ENCODE measurements at places on chromosomes 6 and 20. TPM values are rescaled to one million over a fixed set of nuclear protein-coding genes. Genes with fewer than 3 reads are reported as not detected.
A peak's percentile ranks its signal among the peaks of the same experiment; 100 is the strongest.

Gene MYB
- 3.7 TPM for total RNA-seq

Gene IFT52
- 67.3 TPM for total RNA-seq

Gene OR2B6
- total RNA-seq, result not detected

Gene ZNF335
- 50.5 TPM for total RNA-seq

Gene NCOA6
- total RNA-seq, result 54.4 TPM

Gene SLPI
- total RNA-seq, result 6.9 TPM

Gene OTOR
- not detected for total RNA-seq

Gene SYNDIG1
- total RNA-seq, result 2.8 TPM

DNA sequence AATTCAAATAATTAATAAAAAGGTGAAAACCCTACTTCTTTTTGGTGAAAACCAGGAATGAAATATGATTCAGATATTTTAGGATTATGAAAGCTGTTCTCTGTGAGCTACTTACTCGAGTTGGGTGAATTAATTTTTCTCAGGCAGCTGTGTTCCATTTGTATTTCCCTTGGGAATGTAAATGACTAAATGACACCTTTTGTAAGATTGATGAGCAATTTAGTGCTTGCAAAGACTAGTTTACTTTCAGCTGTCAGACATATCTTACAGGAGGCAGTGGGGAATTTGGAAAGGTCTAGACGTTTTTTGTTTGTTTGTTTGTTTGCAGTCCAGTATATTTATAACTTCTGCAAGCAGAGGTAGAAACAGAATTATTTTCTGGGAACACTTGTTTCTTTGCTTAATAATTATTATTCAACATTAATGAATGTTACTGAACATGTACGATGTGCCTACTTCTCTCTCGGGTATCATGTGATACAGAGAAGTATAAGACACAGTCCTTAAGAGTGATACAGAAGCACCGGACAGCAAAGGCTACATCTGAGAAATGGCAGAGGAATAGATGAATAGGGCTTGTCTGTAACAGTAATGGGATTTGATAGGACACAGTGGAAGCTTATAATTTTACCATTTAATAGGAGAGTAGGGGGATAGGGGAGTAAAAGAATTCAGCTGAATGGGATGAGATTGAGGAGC lies 91.3 kb downstream of the AKAP7 start:
- H3K36me3 ChIP-seq, result no peaks in the 10 kb centered on the region
- DNase-seq, result no peak
- no peak overlapping the region for H3K27ac ChIP-seq
- H3K4me1 ChIP-seq, result no peaks in the 10 kb centered on the region

- no peak for DNase-seq
- no peak overlapping the region for H3K27ac ChIP-seq
- no peak overlapping the region for H3K4me3 ChIP-seq
- H3K27me3 ChIP-seq, result no peaks in the 10 kb centered on the region
- no peaks in the 10 kb centered on the region for H3K36me3 ChIP-seq
Observed at GRCh38 chr6:72832271-72832670, 210.4 kb downstream of the KCNQ5 start.

- no peak for DNase-seq
- no peaks in the 10 kb centered on the region for H3K27me3 ChIP-seq
- no peaks in the 10 kb centered on the region for H3K36me3 ChIP-seq
- H3K4me1 ChIP-seq, result peaks cover 4% of the 10 kb centered on the region
- no peak overlapping the region for H3K4me3 ChIP-seq
Observed at GRCh38 chr6:3884007-3884745, 35.0 kb downstream of the FAM50B start.

DNA sequence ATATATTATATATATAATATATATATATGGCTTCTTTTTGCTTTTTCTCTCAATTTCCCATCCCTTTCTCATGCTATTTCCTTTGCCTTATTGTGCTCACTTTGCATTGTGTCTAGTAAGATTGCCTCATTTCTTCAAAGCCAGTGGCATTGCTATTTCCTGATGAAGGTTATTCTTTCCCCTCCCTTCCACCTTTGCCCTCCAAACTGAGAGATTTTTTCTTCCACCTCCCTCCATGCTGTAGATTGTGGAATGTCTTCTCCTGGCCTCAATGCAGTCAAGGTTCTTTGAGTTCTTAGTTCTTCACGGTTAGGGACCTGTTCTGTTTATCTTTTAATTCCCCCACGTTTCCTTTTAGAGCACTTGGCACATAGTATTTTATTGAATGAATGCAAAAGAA lies 17.2 kb downstream of the SH3BGRL2 start:
- peak overlapping the region; percentile 60 for H3K27ac ChIP-seq
- no peak for DNase-seq
- no peaks in the 10 kb centered on the region for H3K36me3 ChIP-seq
- H3K4me3 ChIP-seq, result no peak overlapping the region
- no peaks in the 10 kb centered on the region for H3K27me3 ChIP-seq
- no peaks in the 10 kb centered on the region for H3K4me1 ChIP-seq

DNA sequence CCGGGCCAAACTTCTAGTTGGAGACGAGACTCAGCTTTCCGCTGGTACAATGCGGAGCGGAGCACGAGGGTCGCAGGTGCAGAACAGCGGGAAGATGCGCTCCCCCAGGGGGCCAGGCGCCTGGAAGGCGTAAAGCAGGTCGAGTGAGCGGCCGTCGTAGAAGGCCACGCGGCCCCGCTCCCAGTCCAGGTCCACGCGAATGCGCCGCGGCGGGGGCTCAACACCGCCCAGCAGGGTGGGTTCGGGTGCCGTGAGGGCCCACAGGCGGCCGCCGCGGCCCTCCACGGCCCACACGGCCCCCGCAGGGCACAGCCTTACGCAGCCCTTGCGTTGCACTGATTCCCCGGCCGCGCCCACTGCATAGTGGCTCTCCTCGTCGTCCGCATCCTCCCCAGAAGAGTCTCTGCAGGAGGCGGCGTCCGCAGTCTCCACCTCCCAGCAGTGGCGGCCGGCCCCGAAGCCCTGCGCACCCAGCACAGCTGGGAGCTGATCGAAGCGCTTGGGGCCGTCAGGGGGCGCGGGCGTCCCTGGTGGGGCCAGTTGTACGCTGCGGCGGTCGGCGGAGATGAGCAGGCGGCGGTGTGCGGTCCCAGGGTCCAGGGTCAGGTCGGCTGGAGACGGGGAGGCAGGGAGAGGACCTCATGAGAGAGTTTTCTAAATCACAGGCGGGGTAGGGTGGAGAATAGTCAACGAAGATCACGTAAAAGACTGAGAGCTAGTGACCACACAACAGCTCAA lies 4.3 kb downstream of the PPP1R11 start:
- H3K4me1 ChIP-seq, result peaks cover 28% of the 10 kb centered on the region
- no peaks in the 10 kb centered on the region for H3K27me3 ChIP-seq
- no peaks in the 10 kb centered on the region for H3K36me3 ChIP-seq

DNA sequence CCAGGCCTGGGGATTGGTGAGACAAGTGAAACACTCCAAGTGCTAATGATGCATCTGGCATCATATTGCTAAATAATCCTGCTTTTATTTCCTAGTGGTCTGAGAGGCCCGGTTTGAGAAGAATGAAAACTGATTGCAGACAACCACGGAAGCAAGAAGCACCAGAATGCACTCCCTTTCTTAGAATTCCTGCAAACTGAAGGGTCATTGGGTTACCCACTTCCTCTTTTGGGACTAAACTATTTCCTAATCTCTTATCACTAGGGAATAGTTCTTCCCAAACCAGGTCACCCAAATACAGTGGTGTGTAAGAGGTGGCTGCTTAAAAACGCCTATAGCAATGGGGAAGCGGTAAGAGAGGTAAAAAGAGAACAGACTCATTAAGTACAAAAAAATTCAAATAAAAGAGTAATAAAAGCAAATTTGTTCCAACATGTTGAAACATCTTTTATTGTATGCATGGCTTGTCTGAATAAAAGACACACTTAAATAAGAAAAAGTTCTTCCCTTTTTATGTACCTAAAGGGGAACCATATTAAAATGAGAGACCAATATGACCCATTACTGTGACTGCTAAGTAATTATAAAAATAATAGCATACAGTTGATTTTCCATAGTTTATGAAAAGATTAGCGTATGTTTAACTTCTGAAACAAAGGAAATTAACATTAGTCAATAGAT lies 125.8 kb downstream of the MYB start:
- H3K27me3 ChIP-seq, result no peaks in the 10 kb centered on the region
- no peak overlapping the region for H3K4me3 ChIP-seq
- H3K4me1 ChIP-seq, result no peaks in the 10 kb centered on the region
- H3K27ac ChIP-seq, result no peak overlapping the region
- no peaks in the 10 kb centered on the region for H3K36me3 ChIP-seq

DNA sequence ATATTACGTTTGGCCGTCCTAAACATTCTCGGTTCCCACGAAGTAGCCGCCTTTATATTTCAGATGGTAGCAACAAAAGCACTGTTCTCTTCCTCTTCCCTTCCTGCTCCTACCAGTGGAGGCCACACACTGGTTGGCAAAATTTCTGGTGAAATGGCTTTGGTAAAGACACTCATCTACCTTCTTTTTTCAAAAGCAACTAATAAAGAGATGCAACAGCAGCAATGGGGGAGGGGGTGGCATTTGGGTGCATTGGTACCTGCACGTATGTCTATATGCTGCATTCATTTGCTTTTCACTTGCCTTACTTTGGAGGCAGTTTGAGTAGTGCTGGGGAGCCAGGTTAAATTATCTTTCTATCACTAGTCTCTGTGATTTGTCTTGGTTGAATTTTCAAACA lies 6.0 kb downstream of the POU3F2 start:
- H3K27me3 ChIP-seq, result no peaks in the 10 kb centered on the region
- no peak overlapping the region for H3K4me3 ChIP-seq

GRCh38 chr6:95417856-95418255 lies 159.5 kb upstream of the MANEA start:
- no peaks in the 10 kb centered on the region for H3K27me3 ChIP-seq
- no peak overlapping the region for H3K4me3 ChIP-seq
- no peaks in the 10 kb centered on the region for H3K36me3 ChIP-seq
- no peaks in the 10 kb centered on the region for H3K4me1 ChIP-seq
- no peak overlapping the region for H3K27ac ChIP-seq

DNA sequence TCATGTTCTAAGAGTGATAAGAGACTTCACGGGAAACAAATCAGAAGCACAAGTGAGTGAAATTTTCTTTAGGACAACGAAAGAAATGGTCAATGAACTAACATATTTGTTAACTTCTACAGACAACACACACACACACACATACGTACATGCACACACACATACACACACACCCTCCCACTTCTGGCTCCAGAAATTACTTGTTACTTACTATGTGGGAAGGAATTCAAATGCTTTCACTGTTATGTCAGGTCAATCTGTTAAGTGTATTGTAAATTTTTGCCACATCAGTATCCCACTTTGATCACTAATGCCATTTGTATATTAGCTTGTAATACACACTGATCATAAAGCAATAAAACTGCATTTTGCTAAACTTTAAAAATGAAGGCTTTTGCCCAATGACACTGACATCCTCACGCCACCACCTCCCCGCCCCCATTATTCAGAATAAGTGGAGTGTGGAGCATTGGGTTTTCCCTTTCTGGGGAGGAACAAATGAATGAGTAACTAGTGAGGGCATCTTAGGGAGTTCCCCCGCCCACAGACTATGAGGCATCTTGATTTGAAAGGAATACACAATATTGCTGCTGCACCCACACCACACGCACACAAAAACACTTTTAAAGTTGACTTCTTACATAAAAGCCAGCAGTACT lies 76.2 kb downstream of the ATXN1 start:
- no peak overlapping the region for H3K4me3 ChIP-seq
- no peak for DNase-seq
- H3K36me3 ChIP-seq, result no peaks in the 10 kb centered on the region
- peaks cover 5% of the 10 kb centered on the region for H3K4me1 ChIP-seq
- no peaks in the 10 kb centered on the region for H3K27me3 ChIP-seq

- H3K27me3 ChIP-seq, result no peaks in the 10 kb centered on the region
- H3K36me3 ChIP-seq, result no peaks in the 10 kb centered on the region
- H3K4me1 ChIP-seq, result peaks cover 21% of the 10 kb centered on the region
Observed at GRCh38 chr6:149450679-149451375, 34.0 kb downstream of the ZC3H12D start.

GRCh38 chr6:166633732-166634535 lies 6.9 kb upstream of the RPS6KA2 start:
- H3K36me3 ChIP-seq, result no peaks in the 10 kb centered on the region
- H3K27ac ChIP-seq, result no peak overlapping the region
- H3K4me1 ChIP-seq, result peaks cover 8% of the 10 kb centered on the region
- no peak for DNase-seq

- H3K36me3 ChIP-seq, result no peaks in the 10 kb centered on the region
- H3K27me3 ChIP-seq, result no peaks in the 10 kb centered on the region
- no peak overlapping the region for H3K27ac ChIP-seq
- DNase-seq, result no peak
- no peaks in the 10 kb centered on the region for H3K4me1 ChIP-seq
Observed at GRCh38 chr6:42970871-42971612, 7.9 kb downstream of the PEX6 start.

- no peak for DNase-seq
- H3K36me3 ChIP-seq, result no peaks in the 10 kb centered on the region
- no peaks in the 10 kb centered on the region for H3K27me3 ChIP-seq
- no peak overlapping the region for H3K27ac ChIP-seq
Observed at GRCh38 chr6:19860235-19860877, 23.2 kb downstream of the ID4 start.

GRCh38 chr20:50142812-50143211 lies 10.7 kb downstream of the PEDS1 start:
- no peaks in the 10 kb centered on the region for H3K27me3 ChIP-seq
- H3K4me3 ChIP-seq, result no peak overlapping the region
- H3K4me1 ChIP-seq, result peaks cover 21% of the 10 kb centered on the region

DNA sequence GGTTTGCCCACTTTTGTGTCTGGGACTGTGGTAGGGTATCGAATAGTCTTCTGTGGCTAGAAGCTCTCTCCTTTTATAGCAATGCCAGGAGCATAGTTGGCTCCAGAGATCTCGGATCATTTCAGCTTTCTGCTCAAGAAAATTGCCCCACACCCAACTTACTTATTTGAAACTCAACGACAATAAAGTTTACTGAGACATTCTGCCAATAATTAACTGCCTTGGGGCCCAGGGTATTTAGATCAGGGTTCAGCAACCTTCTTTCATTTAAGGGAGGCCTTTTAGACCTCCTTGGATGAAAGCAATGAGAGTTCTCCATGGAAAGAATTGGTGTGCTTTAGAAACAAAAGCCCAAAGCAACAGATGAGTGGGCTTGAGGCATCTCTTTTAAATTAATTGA lies 53.8 kb upstream of the GMPR start:
- H3K4me1 ChIP-seq, result peaks cover 12% of the 10 kb centered on the region
- DNase-seq, result no peak
- H3K4me3 ChIP-seq, result no peak overlapping the region
- H3K27me3 ChIP-seq, result no peaks in the 10 kb centered on the region
- H3K27ac ChIP-seq, result no peak overlapping the region

DNA sequence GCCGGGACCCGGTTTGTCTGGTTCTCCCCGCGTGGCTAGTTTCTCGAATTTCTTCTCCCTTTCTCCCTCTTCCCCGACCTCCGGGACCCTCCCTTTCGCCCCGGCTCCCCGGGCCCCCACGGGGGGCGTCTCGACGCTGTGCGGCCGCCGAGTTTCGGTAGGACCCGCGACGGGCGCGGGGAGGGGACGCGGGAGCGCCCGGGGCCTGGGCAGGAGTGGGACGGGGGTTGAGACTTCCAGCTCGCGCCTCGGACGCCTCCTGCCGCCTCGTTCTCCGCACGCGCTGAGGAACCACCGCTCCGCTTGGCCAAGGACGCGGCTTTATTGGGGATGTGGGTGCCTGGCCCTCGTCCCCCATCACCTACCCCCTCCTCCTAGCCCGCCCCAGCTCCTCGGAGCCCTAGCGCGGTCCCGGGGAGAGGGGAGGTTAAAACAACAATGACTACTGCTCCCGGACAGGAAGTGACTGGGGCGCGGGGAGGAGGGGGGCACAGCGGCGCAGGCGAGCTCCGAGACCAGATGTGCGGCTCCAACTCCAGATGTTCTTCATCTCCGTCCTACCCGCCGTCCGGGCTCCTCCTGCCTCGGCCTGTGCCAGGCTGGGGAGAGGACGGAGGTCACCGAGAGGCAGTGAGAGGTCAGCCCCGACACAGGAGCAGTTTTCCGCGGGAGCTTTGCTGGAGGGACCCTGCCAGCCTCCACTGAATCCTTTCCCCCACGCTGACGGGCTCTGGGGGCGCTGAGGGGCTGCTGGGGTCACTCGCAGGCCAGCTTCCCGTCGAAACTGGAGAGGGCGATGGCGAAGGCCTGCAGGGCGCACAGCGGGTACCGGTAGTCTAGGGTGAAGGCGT lies 917 bp upstream of the TEAD3 start:
- H3K4me1 ChIP-seq, result peaks cover 31% of the 10 kb centered on the region
- peak overlapping the region; percentile 91 for H3K27ac ChIP-seq

All from testis (tissue), 5 donors.